Activated effector memory CD4-positive, alpha-beta T cell treated with Interleukin-2 at 50 U/mL for 16 hours (primary cell): ENCODE measurements at places on chromosomes 13 and 19.

DNA sequence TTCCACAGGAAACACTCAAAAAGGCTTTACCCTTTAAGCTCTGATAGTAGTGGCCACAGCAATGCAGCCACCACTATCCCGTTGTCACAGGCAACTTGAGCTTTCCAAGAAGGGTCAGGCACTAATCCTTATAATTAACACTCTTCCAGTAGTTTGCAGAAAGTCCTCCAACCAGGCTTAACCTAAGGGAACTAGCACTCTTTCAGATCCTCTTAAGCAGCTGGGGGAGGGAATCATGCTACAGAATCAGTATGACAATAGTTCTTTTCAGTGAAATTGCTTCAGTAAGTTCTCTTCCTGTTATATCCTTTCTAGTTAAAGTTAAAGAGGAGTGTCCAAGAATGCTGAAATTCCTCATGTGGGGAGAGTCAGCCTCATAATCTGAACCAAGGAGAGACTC is 82.2 kb downstream of the TNFSF11 start:
- DNase-seq = no peak

DNA sequence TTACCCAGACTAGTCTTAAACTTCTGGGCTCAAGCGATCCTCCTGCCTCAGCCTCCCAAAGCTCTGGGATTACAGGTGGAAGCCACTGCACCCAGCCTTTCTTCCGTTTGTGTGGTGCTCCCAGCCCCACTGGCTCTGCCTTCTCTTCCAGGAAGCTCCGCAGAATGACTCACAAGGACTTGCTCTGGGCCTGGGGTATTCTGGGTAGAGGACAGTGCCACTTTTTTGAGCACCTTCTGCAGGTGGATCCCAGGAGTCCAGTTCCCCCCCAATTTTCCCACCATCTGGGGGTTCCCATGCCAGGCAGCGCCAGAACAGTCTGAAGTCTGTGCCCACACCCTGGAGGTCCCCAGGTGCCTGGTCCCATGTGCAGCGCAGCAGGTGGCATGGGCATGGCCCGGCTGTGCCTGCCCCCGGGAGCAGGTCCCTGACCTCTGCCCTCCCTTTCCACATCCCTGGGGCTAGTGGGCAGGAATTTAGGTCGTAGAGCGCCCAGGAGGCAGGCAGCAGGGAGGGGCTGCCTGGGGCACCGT is 1.6 kb downstream of the REEP6 start:
- DNase-seq = no peak

GRCh38 chr13:43579321-43579720 is 207.5 kb downstream of the ENOX1 start:
- DNase-seq = no peak

- DNase-seq = no peak
Measured at GRCh38 chr13:30119476-30119875, 187.9 kb downstream of the KATNAL1 start.

GRCh38 chr19:9967326-9967725 is 31.0 kb upstream of the OLFM2 start:
- DNase-seq = no peak

DNA sequence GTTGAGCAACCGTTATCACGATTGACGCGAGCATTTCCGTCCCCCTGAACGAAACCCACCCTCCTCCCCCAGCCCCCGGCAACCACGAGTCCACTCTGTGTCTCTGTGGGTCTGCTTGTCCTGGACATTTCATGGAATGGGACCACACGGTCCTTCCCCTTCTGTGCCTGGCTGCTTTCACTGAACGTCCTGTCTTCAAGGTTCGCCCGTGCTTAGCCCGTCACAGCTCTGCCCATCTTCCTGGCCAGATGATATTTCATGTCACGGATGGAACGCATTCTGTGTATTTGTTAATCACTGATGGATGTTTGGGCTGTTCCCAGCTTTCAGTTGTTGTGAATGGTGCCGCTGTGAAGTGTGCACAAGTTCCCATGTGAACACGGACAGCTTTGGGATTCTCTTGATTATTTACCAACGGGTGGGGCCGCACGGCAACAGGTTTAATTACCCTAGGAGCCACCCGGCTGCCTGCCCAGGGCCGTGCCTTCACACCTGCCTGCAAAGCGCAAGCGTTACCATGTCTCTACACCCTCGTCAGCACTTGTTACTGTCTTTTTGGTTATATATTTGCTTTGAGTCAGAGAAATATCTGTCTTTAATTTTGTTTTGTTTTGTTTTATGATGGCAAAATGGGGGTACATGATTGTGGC is 42.5 kb downstream of the RASA3 start:
- no peak for DNase-seq

DNA sequence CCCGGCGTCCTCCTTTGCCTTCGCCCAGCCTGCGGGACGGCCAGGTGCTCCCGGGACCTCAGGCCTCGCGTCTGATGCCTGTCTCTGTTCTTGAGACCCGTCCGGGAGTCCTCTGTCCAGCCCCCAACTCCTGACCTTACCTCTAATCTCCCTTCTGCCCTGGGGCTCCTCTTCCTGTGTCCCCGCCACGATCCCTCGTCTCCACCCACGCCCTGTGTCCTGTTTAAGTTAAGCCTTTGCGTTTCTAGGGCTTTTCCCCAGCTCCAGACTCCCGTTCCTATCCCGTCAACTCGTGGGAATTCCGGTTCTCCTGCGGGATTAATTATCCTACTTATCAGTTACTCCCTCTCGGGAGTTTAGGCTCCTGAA is 686 bp downstream of the LENG8 start:
- no peak for DNase-seq
